Aorta (tissue), 5 donors: ENCODE measurements at places on chromosomes 6 and 20. TPM values are rescaled to one million over a fixed set of nuclear protein-coding genes. Genes with fewer than 3 reads are reported as not detected.

The GGTLC1 gene
- total RNA-seq = not detected

The MYLK2 gene
- not detected for total RNA-seq

The ULBP2 gene
- total RNA-seq = 0.66 TPM

The CFAP206 gene
- total RNA-seq = not detected

The PLCB4 gene
- total RNA-seq = 26.2 TPM

The CRISP2 gene
- total RNA-seq = not detected

The CRISP1 gene
- not detected for total RNA-seq

The TULP1 gene
- total RNA-seq = not detected

The TLDC2 gene
- total RNA-seq = 0.36 TPM

The RNF217 gene
- 52.6 TPM for total RNA-seq

The IDH3B gene
- total RNA-seq = 51.4 TPM

The RNF182 gene
- 0.36 TPM for total RNA-seq

The GPR6 gene
- total RNA-seq = not detected

The MTCH1 gene
- 180 TPM for total RNA-seq

The LIN28B gene
- total RNA-seq = not detected

The GPR63 gene
- total RNA-seq = 1.4 TPM

The MAP1LC3A gene
- total RNA-seq = 46.1 TPM

The TMEM151B gene
- total RNA-seq = not detected

The GTF3C6 gene
- total RNA-seq = 43.0 TPM

The MUC22 gene
- total RNA-seq = not detected

The TRIM40 gene
- total RNA-seq = not detected

The ZBP1 gene
- total RNA-seq = 1.6 TPM

The SNTA1 gene
- 37.5 TPM for total RNA-seq

The NOTCH4 gene
- total RNA-seq = 64.4 TPM

The ADGRF1 gene
- not detected for total RNA-seq

The SLC44A4 gene
- total RNA-seq = 1.5 TPM

The SLC17A3 gene
- total RNA-seq = not detected

The PRL gene
- not detected for total RNA-seq

The EYA4 gene
- total RNA-seq = 1.7 TPM

The MYH7B gene
- 0.57 TPM for total RNA-seq

The SYNDIG1 gene
- total RNA-seq = 4.5 TPM

The BHLHE23 gene
- not detected for total RNA-seq

The FHL5 gene
- total RNA-seq = 413 TPM

The MMP24 gene
- total RNA-seq = 0.52 TPM

The FABP7 gene
- not detected for total RNA-seq

The FAM209B gene
- 0.90 TPM for total RNA-seq

The HAO1 gene
- total RNA-seq = not detected

The FOXP4 gene
- 36.2 TPM for total RNA-seq

The CENPW gene
- 7.4 TPM for total RNA-seq

The TCF15 gene
- 0.58 TPM for total RNA-seq

The CRYBG1 gene
- 12.7 TPM for total RNA-seq

The NEU1 gene
- 24.6 TPM for total RNA-seq

The CLVS2 gene
- not detected for total RNA-seq

The CCR6 gene
- total RNA-seq = not detected

The PSORS1C1 gene
- 3.0 TPM for total RNA-seq

The BTNL2 gene
- not detected for total RNA-seq

The OLIG3 gene
- not detected for total RNA-seq

The C6orf52 gene
- total RNA-seq = 0.66 TPM

The MAS1L gene
- not detected for total RNA-seq

The WFDC2 gene
- total RNA-seq = 1.5 TPM
